ENCODE measurements at places on chromosomes 3 and 15.

DNA sequence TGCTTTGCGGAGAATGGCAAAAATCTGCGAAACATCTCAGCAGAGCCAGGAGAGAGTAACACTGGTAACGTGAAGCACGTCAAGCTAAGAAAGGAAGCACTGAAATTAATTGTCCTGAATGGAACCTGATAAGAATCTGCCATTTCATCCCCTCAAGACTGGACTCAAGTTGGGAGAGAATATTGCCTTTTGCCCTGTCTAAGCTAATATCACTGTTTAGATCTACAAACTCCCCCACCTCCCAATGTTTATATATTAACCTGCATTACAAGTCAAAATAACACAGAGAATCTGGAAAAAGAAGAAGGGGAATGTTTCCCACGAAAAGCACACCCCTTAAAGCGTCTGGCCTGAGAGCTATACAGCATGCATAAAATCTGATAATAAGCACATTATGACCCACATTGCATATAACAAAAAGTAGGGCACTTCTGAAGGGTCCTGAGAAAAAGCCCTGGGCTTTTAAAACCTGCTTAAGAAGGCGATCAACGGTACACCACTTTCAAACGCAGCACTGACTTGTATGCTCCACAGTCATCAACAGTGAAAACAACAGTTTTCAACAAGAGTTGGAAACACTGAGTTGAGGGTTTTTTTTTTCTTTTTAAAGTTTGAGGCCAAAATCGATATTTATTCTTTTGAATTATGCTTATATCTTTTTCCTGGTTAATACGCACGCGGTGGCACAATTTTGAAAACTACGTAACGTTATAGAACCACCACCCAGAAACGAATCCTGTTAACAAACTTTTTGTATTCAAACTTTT lies 1.4 kb upstream of the KAT2B start:
- DNase-seq, result no peak

GRCh38 chr3:115100806-115101205 lies 46.3 kb downstream of the ZBTB20 start:
- DNase-seq, result no peak

- no peak for DNase-seq
These were observed 46.5 kb upstream of the FSTL1 start for GRCh38 chr3:120497336-120497735.

DNA sequence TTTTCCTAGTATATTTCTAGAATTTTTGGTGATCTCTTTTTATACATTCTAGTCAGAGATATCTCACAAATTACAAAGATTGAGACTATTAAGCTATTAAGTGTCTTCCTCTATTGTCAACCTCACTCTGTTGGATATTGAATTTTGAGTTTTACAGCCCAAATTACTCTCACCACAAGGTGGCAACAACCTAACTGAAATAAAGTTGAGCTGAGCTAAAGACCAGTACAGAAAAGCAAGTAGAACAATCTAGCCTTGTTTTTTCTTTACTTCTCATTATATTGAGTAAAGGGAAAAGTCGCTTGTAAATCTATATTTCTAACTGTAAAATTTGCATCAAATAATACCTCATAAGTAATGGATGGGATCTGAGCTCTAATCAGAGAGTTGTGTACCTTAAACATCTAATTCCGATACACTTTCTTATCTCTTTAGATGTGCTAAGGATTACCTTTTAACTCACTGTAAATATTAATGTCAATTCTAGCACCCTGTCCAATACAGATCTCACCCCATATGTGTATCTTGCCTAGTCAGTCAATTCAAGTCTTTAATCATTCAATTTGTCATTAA lies 13.6 kb upstream of the COMMD2 start:
- no peak for DNase-seq

DNA sequence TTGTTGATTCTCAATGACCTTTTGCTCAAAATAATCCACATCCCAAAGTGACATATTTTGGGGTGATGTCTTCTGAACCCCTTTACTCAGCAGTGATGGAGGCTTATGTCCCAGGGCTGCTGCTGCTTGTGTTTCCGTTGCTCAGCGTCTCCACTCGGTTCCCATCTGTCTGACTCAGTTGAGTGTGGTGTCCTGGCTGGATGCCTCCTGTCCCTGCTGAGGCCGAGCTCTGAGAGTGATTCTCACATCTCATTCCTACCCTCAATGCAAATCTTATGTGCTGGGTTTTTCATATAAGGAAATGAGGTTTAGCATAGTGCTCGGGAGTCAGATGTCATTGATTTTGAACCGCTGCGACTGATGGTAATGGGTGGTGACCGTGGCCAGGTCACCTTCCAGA lies 247.4 kb downstream of the GABRG3 start:
- no peak for DNase-seq

DNA sequence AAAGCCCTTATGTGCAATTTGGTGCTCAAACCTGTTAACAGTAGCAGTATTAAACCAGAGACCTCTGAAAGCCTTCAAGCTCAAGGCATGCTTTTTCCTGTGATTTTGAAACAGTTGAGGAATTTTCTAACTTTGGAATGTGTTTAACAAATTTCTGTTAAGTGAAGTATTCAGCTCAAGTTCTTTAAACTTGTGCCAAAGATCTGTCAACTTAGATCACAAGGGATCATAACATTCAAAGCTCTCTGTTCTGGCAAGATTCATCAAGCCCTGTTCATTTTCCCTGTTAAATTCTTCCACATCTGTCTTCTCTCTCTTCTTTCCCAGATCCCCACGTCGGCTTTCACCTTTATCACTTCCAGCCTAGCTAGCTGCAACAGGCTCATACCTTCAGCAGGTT lies 28.8 kb upstream of the RYK start:
- no peak for DNase-seq

- no peak for DNase-seq
These were observed 22.5 kb upstream of the CLK3 start for GRCh38 chr15:74593122-74593521.

GRCh38 chr15:52085299-52085698 lies 27.3 kb downstream of the BCL2L10 start:
- no peak for DNase-seq

- no peak for DNase-seq
These were observed 11.8 kb upstream of the BCL2L10 start for GRCh38 chr15:52124270-52124880.

GRCh38 chr3:160667452-160667851 lies 9.5 kb upstream of the ARL14 start:
- no peak for DNase-seq

DNA sequence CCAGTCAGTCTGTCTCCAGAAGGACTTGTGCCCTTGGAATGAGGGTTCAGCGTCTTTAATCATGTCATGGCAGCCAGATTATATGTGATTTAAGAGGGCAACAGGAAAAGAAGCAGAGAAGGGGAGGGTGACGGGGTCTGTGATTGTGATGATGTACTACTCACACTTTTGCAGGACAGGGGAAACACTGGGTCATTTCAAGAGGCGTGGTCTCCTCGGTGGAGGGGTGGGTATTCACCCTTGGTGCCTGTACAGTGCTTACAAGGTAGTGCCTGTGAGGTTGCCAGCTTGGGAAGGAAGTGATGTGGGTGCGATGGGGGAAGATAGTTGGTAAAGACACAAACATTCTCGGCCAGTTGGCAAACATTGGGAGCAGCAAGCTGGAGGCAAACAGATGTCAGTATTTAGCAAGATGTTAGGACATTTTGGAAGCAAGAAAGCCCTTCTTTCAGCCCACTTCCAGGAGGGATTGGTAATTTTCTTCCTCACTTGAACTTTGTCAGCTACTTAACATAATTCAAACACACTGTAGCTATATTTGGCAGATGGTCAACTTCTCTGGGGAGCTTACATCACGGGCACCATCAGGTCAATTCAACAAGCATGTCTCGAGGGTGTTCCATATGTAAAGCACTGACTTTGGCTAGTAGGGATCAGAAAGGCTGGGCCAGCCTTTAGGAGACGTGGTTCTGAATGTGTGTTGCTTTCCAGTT lies 71.4 kb upstream of the ROPN1 start:
- no peak for DNase-seq

- DNase-seq, result no peak
These were observed 222.0 kb downstream of the MCTP2 start for GRCh38 chr15:94453227-94453988.

GRCh38 chr15:41493902-41494189 lies 172 bp downstream of the ITPKA start:
- no peak for DNase-seq

GRCh38 chr15:79526376-79526775 lies 94.2 kb downstream of the MINAR1 start:
- DNase-seq, result no peak

DNA sequence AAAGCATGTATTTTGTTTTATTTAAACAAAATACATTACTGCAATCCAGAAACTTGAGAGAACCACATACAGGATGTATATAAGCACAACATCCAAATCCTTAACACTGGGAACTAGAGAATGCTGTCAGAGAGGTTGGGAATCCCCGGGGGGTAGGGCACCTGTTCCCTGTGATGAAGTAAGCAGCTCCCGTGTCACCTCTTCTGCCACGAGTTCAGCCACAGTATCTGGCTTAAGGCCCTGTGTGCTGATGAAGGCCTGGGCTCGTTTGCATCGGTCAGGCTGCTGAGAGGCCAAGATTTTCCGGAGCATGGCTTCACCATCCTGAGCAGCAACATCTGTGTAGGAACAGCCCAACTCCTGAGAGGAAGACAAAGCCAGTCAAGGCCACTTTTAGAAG lies 36.4 kb downstream of the EIF3J start:
- DNase-seq, result no peak

DNA sequence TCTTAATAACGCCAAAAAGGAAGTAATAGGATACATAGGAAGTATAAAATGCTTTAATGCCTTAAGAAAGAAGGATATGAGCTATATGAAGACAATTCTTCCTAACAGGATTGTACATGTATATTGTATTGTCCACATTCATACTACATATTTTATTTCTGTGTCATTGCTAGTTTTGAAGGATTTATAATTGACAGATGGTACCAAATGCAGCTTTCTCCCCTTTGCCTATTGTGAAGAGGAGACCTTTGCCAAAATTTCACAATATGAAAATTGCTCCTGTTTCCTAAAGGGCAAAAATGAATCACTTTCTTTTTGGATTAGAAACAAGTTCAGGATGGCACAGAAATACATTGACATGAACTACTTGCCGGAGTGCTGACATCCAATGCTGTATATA lies 34.8 kb upstream of the EOMES start:
- no peak for DNase-seq

DNA sequence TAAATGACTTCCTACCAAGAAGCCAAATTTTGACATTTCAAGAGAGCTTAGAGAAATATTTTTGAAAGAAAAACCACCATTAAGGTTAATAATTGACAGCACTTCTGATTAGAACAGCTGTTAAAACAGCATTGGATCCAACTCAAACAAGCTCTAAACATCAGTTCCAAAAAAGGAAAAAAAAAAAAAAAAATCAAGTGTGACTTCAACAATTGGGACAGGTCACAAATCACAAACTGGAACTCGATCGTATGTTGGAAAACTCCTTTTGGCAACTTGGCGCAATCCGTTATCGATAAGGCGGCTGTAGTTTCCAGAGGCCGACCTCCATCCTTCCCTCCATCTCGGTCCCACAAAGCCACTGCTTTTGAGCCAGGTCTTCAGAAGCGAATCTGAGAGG lies 17.8 kb downstream of the TLE3 start:
- DNase-seq, result no peak

DNA sequence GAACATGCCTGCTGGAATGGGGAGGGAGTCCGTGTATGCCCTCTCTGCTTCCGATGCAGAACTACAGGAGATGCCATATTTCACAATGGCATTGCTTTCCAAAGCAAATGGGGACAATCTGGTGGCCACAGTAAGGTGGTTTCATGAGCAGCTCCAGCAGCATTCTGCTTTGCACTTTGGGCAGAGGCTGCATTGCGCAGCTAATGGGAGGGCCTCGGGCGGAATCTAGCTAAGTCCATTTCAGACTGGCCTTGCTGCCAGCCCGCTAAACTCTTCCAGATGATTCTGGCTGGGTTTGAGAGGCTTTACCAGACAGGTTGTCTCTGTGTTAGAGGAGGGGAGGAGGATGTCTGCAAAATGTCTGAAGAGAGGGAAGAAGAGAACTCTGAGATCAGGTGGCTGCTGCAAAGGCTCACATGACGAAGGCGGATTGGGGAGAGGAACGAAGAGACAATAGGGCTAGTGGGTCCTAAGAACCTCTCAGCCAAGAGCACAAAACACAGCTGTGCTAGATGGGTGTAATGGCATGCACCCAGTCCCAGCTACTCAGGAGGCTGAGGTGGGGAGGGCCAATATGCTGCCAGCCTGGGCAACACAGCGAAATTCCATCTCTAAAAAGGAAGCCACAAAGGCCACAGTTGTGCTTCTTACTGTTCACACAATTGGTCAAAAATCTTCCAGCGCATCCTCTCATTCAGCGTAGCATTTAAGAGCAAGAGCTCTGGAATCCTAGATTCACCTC lies 63.7 kb downstream of the BDH1 start:
- no peak for DNase-seq

DNA sequence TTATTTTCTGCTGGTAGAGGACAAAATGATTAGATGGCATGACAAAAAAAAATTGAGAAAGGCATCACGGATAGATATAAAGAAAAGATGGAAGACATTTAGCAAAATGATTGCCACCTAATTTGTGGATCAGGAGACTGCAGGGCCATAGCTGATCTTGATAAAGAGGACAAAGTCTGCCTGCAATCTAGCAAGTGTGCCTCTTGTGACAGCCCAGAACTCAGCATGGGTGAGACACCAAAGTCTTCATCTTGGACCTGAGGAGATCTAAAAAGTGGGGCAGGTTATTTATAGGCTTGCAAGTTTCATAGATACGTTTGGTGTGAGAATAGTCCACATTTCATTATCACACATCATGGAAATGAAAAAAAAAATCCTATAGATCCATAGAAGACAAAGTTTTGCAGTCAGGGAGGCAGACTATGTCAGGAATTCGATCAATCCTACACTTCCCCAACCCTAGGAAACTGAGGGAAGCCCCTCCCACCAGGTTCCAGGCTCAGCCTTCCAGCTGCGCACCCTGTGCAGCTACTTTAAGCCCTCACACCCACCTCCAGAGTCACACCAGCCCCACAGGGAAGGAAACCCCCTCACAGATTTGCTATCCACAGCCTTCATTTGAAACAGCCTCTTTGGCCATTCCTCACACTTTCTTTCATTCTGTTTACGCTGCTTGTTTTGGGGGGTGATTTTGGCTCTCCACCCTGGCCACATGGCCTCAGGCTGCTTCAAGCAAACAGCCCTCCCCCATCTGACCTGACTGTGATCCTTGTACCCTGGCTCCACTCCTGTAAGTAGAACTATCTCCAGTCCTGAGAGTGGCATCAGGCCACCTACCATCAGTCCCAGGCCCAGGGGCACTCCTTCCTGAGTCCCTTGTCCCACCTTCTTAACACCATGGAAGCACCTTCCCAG lies 28.1 kb upstream of the KLHL6 start:
- no peak for DNase-seq

- no peak for DNase-seq
These were observed 80.6 kb upstream of the CTNNB1 start for GRCh38 chr3:41118461-41119390.

DNA sequence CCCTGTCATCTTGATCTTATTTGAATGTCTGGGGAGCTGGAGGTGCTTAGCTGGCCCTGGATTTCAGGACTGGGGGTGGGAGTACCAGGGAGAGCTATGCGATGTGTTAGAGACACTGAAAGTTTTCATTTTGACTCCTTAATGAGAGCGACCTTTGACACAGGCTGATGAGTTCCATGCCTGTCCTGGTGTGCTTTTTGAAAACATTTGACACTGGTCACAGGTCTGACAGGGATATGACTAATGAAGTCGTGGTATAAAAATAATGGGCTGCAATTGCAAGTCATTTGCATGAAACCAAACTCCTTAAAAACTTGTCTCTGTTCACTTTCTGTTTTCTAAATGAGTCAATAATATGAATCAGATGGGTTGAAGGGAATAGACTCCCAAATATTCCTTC lies 81.9 kb downstream of the MECOM start:
- DNase-seq, result no peak

GRCh38 chr3:23481616-23482278 lies 278.6 kb downstream of the UBE2E2 start:
- DNase-seq, result no peak

- DNase-seq, result no peak
These were observed 4.6 kb downstream of the RBM15B start for GRCh38 chr3:51395493-51396213.
